ENCODE measurements at places on chromosomes 7 and 10.

- no peak for DNase-seq
Measured at GRCh38 chr10:103111031-103111917, 81.8 kb downstream of the NT5C2 start.

GRCh38 chr10:69847458-69847857 lies 45.8 kb downstream of the COL13A1 start:
- DNase-seq = no peak

- no peak for DNase-seq
Measured at GRCh38 chr10:86310702-86311101, 55.9 kb downstream of the GRID1 start.

- DNase-seq = no peak
Measured at GRCh38 chr7:133491846-133492652, 239.2 kb downstream of the EXOC4 start.

- DNase-seq = no peak
Measured at GRCh38 chr10:67603701-67604100, 92.3 kb downstream of the CTNNA3 start.

DNA sequence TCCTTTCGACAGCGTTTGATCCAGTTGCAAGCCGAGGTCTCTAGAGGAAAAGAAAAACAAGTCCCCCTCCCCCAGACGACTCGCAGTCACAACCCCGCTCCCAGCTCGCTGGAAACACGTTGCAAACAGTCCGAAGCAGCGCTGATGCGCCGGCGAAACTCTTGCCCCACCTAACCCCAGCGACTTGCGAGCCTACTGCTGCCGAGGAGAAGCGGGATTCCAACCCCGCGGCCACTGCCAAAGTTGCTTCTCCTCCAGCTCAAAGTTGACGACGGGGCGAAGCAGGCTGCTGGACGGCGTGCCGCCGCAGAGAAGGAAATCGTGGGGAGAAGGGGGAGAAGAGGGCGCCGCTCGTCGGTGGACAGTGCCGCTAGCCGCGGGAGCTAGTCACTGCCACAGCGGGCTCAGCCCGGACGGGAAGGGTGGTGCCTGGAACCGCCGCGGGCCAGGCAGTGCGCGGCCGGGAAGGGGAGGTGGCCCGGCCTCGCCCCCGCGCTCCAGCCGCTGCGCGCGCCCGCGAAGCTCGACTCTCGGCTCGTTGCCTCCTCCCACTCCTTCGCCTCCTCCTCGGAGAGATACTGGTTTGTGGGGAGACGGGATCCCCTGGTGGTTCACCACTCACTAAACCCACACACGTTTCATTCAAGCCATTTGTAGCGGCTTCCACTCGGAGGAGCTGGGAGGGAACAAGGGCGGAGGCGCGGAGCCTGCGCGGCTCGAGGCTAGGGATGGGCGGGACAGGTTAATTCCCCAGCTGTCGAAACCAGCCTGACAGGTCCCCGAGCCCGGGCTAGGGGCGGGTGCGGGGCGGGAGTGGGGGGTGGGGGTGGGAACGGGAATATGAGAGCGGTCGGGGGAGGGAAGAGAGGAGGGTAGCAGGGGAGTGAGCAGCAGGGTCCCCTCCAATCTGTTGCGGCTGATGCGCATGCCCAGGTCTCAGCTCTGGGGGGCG lies at the start of gene GPR37:
Gene GPR37, minus strand, starts transcription at position 392 of the 952 bp plus-strand sequence. CDS start 816 bp downstream, outside the sequence.
- DNase-seq = peak; percentile 42

Data from NCI-H1417 treated with DMSO at 0.1 percent for 48 hours (cell line).